ENCODE measurements at places on chromosomes 6 and 20.
A peak's percentile ranks its signal among the peaks of the same experiment; 100 is the strongest.

DNA sequence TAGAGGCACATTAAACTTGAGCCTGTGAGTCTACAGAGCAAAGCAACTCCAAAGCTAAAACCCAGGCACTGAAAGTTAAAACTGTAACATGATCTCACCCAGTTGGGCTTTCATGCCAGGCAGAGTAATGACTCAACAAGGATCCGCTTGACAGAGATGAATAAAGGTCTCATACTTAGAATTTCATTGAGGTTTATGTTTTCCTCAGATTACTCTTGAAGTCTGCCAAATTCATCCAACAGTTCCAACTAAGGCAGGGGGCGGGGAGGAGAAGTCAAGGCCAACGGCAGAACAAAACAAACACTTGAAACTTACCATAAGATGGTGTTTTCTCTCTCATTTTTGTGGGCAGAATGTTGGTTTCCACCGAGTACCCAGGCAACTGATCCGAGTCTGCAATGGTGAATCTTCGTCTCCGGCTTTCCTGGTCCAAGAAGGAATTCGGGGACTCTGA, 54.0 kb upstream of the IPCEF1 start:
- peak; percentile 42 for DNase-seq

GRCh38 chr6:118316796-118317384, 231.2 kb upstream of the PLN start:
- no peak for DNase-seq

DNA sequence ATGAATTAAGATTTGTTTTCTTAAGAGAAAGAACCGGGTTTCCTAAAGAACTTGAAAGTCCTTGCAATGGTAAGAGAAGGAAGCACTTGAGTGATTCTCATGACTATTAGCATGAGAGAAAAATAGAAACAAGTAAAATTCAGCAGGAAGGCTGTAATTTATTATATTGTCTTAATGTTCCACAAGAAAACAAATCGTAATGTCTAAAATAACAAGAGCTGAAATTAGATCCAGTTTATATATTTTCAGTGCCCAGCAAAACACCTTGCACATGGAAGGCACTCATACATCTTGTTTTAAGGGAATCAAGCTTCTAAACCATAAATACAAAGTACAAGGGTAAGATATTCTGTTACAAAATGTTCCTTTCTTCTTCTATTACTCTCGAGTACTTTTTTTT, 229.4 kb upstream of the PLN start:
- DNase-seq, result no peak

GRCh38 chr20:52622081-52622480, 350.1 kb upstream of the TSHZ2 start:
- DNase-seq, result no peak

DNA sequence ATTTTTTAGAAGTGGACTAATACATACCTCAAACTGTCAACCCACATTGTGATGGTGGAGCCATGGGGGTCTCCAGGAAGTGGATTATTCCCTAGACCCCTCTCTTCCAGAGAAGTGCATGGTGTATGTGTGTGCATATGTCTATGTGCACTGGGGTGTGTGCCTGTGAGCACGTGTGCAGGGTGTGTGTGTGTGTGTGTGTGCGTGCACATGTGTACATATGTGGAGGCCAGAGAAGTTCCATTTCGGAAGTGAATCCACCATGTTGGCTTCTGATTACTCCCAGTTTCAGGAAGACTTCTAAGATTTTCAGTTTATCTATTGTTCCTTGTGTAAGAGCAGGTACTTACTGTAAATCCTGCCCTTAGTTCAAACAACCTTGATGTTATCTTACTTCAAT, 208.5 kb upstream of the SULF2 start:
- DNase-seq, result no peak

GRCh38 chr6:52517502-52518278, 59.2 kb downstream of the TRAM2 start:
- peak; percentile 39 for DNase-seq

GRCh38 chr6:31068669-31069340, 43.6 kb downstream of the C6orf15 start:
- DNase-seq, result peak; percentile 91

DNA sequence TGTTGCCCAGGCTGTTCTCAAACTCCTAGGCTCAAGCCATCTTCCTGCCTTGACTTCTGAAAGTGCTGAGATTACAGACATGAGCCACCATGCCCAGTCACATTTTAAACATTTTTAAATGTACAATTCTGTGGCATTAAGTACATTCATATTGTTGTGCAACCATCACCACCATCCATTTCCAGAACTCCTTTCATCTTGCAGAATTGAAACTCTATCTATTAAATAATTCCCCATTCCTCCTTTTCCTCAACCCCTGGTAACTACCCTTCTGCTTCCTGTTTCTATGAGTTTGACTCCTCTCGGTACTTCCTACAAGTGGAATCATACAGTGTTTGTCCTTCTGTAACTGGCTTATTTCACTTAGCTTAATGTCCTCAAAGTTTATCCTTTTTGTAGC, 103.8 kb upstream of the NAA20 start:
- no peak for DNase-seq

GRCh38 chr6:106519460-106520394, 109.6 kb downstream of the RTN4IP1 start:
- no peak for DNase-seq

GRCh38 chr6:113870917-113871316, 13.8 kb downstream of the MARCKS start:
- no peak for DNase-seq

DNA sequence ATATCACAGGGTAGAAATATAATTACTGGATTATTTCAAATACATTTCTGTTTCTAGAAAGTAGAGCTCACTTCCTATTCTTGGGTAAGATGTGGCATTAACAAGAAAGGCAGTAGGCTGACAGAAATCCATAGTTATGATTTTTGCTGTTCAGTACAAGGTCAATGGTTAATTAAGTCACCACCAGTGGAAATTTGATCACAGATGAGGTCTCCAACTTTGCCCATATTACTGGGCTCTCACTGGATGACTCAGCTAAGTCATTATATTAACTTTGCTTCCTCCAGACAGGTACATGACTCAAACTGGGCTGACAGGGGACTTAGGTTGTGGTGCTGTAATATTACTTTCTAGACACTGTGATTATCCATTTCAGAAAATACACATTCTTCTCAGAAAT, 212.4 kb downstream of the GRIK2 start:
- no peak for DNase-seq

DNA sequence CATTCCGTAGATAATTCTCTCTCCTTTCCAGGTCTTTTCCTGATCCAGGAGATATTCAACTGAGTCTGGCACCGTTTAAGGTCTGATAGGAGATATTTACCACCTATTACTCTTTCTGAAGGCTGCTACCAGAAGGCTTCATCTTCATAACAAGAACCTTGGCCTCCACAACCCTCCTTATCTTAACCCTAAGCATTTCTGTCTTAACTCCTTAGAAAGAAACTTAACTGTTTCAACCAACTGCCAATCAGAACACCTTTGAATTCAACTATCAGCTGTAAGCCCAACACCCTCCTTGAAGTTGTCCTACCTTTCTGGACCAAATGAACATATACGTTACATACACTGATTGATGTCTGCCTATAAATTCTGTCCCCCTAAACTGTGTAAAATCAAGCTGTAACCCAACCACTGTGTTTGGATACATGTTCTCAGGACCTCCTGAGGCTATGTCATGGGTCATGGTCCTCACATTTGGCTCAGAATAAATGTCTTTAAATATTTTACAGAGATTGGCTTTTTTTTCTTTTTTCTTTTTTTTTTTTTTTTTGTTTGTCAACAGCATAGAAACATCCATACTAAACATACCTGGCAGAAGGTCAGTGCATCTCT, 6.6 kb upstream of the TNFAIP3 start:
- DNase-seq, result no peak

- DNase-seq, result no peak
Observed at GRCh38 chr6:33980176-33981175, 165.4 kb downstream of the GRM4 start.

DNA sequence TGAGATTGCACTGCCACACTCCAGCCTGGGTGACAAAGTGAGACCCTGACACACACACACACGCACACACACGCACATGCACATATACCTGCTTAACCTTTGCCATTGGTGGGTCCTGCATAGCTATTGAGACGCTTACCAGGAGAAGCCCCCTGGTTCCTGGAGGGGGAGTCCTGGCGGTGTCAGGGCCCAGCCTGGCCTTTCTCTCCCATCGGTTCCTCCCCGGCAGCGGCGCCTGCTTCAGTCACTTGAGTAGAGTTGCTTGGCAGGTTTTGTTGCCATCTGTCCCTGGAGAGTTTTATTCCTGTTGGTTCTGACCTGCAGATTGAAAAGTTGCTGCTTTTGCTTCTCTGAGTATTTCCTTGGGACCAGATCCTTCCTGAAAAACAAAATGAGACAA, 20.6 kb upstream of the FAM209A start:
- DNase-seq, result no peak

GRCh38 chr20:41837669-41838224, 219.6 kb upstream of the CHD6 start:
- DNase-seq, result peak; percentile 69
